Vagina (tissue), 2 donors: ENCODE measurements at places on chromosomes 16 and 17.

DNA sequence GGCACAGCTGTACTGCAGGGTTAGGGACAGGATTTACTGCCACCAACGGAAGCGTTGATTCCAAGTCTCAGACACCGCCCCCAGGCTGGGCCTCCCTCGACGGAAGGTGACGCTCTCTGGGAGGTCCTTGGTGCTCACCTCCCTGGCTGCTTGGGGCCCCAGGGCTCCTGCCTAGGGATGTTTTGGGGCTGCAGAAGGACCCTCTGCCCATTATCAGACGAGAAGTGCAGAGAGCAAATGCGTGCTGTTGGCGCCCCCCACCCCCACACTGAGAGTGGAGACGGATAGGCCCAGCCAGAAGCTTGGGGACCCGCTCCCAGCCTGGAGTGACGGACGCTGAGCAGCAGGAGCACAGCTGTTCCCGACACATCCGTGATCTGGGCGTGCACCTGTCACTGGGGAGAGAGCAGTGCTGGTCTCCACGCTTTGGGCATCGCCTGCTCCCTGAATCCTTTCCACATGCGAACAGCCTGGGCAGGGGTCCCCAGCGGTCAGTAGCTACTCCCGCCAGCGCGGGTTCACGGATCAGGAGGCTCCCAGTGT lies 5.1 kb upstream of the SOX8 start:
- DNase-seq, result no peak

GRCh38 chr17:69058165-69058564 lies 2.6 kb downstream of the ABCA9 start:
- DNase-seq, result no peak

DNA sequence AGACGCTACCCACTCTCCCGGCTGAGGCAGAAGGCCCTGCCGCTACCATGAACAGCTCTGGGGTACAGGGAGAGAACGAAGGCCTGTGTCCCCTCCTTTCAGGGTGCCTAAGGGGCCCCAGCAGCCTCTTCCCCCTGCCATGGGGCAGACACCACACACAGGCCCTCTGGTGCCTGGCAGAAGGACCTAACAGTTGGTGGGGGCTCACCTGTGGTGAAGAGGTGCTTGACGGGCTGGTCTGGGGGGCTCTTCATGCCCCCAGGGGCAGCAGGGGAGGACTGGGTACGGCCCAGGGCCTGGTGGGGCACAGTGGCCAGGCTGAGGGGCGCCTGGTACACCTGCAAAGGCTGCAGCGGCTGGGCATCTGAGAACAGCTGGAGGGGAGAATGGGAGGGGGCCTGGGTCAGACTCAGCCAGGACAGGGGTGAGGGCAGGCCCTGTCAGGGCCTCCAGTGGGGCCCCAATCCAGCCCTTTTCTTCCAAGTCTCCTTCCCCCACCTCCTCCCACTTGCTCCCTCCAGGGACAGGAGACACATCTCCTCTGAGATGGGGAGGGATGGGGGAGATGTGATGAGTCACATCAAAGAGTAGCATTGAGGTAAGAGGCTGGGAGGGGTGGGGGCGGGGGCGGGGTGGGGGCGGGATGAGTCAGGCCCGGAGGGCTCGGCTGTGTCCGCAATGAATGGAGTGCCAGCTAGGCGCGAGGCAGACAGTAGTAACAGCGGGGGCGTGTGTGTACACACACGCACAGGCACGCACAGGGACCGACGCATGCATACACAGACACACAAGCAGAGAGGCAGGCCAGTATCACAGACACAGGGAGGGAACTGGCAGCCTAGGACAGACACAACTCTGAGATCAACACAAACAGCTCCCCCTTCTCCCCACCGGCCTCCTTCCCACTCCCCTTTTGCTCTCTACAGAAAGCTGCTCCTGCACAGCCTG lies 16.1 kb downstream of the G6PC3 start:
- no peak for DNase-seq

GRCh38 chr17:4678448-4679026 lies 25.4 kb downstream of the PELP1 start:
- DNase-seq, result no peak

DNA sequence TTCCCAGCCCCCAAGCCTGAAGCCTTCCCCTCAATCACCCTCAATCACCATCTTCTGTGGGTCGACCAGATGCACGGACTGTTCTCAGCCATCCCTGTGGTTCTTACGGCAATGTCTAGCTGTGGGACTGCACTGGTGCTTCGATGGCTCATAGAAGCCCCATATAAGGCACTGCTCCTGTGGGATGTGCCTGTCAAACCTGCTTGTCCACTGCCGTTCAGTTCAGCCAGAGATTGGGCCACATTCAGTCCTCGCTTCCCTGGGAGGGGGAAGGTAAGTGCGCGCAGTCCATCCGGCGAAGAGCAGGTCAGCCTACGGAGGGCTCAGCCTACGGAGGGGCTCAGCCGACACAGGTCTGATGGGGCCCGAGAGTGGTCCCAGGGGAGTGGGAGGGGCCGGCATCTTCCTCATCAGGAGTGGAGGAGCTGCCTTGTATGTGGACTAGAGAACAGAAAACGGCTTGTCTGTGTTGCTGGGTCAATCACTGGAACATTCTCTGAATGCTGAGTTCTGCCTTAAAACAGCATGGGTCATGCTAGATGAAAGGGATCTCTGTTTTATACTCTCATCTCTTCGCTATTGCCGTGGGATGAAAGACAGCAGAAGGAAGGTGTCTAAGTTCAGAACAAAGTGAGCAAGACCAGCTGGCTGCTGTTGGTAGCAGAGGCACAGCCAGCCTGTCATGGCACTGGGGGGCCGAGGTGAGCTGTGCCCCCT lies at the start of gene CARD14:
Gene CARD14, plus strand, starts transcription at position 247 of the 717 bp plus-strand sequence. CDS start 11,409 bp downstream, outside the sequence.
- no peak for DNase-seq
